Stimulated activated naive CD8-positive, alpha-beta T cell treated with anti-CD3 and anti-CD28 coated beads, Interleukin-15, Interleukin-2, amounts not matched to agents 100 U/mL and 50 U/mL, for 24 hours (primary cell): ENCODE measurements at places on chromosomes 5 and 9.

GRCh38 chr9:132283165-132283564 is 71.6 kb downstream of the SETX start:
- DNase-seq = peak; percentile 20

- no peak for DNase-seq
Measured at GRCh38 chr5:142542906-142543305, 143.0 kb downstream of the FGF1 start.

DNA sequence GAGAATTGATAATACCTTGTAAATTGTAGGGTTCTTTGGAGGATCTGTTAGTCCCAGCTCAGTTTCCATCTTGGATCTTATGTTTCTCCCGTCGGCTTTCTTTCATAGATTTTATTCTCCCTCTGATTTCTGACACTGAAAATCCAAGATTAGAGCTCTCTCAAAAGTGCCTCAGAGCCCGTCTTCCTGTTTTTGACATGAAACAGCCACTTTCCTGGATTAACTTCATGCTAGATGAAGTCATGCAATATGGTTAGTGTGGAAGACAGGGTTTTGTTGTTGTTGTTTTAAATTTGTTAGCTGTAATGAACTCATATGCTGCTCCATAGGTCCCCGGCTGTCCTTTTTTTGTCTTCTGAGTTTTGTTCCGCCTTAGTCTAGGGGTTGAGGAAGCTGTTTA is 51.6 kb upstream of the ZFR start:
- DNase-seq = no peak

DNA sequence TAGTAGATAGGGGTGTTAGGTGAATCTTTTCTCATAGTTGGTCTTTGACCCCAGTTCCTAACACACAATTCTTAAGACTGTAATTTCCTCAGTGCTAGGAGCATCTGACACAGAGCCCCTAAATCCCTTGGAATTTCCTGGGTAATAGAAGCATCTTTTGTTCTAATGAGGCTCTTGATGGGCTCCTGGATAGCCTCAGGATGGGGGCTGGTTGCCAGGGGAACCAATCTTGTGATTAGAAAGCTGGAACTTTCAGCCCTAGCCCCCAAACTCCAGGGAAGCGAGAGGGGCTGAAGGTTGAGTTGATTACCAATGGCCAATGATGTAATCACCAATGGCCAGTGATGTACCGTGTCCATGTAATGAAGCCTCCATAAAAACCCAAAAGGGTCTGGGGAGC is 44.5 kb downstream of the CCDC125 start:
- DNase-seq = no peak

- no peak for DNase-seq
Measured at GRCh38 chr5:45110399-45110798, 301.7 kb downstream of the MRPS30 start.

- DNase-seq = no peak
Measured at GRCh38 chr9:71929223-71929622, 17.8 kb downstream of the C9orf85 start.

DNA sequence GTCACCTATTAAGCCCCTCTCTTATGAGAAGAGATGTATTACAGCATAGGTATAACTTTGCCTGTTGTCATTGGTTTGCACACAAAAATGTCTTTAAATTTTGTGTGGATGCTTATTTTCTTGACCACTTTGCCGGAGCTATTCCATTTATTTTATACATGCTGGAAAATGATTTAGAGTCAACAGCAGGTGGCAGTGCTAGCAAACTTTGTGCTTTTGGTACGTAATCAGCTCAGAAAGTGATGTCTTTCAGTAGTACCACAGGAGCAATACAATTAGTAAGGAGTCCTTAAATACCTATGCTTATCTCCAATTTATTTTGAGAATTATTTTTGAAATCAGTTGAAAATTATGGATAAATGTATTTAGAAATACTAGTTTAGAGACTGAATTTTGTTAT is 19.8 kb upstream of the NUDT12 start:
- DNase-seq = peak; percentile 5

- DNase-seq = no peak
Measured at GRCh38 chr5:168525856-168526255, 3.2 kb upstream of the FBLL1 start.
